ENCODE measurements at places on chromosomes 7 and 10. TPM values are rescaled to one million over a fixed set of nuclear protein-coding genes. Genes with fewer than 3 reads are reported as not detected.

The TEX36 gene
- total RNA-seq: not detected

The RGS10 gene
- 128 TPM for total RNA-seq

The HMX3 gene
- 60.5 TPM for total RNA-seq

The C7orf33 gene
- not detected for total RNA-seq

- DNase-seq: no peak
Measured at GRCh38 chr10:73865107-73865458, 9.3 kb downstream of the CAMK2G start.

DNA sequence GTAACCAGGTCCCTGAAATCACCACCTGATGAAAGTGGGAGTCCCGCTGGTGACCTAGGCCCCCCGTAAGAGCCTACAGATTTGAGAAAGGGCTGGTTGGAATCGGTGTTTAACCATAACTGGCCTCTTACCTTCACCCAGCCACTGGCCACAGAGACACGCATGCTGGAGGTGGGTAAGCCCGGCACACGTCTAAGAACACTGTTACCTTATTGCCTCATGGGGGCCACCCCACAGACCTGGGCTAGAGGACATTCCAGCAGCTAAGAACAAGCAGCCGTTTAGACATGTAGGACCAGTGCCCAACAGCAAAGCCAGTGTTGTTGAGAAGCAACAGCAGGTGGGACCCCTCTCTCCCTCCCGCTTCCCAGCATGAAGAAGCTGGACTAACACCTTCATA, 2.5 kb upstream of the GDF2 start:
- no peak for DNase-seq

DNA sequence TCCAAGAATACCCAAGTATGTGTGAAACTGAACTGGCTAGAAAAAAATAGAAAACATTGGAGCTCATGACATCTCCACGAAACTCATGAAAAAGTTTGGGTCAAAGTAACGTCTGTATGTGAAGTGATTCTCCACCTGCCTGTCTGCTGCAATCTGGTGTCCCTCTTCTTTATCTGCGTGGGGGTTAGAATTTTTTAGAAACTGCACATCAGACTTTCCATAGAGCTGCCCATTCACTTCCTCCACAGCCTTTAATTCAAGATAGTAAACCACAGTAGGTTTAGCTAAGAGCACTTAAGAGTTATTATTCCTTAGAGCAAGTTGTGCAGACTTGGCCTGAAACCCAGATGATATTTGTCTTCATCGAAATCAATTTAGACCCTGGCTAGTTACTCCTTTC, 55.3 kb downstream of the SCIN start:
- DNase-seq: no peak

GRCh38 chr7:651032-651728, 75.3 kb upstream of the DNAAF5 start:
- no peak for DNase-seq

DNA sequence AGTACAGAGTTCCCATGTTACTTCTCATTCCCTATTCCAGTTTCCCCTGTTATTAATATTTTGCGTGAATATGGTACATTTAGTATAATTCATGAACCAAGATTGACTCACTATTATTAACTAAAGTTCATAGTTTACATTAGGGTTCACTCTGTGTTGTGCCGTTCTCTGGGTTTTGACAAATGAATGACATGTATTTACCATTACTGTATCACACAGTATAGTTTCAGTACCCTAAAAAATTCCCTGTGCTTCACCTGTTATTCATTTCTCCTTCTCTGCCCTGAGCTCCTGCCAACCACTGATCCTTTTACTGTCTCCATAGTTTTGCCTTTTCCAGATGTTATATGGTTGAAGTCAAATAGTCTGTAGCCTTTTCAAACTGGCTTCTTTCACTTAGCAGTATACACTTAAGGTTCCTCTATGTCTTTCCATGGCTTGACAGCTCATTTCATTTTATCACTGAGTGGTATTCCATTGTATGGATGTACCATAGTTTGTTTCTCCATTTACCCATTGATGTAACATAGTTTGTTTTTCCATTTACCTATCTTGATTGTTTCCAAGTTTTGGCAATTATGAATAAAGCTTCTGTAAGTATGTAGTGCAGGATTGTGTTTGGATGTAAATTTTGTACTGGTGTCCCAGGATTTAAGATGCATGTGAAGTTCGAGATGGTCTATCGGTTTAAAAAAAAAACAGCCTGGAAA, 58.8 kb downstream of the CDK14 start:
- DNase-seq: no peak

DNA sequence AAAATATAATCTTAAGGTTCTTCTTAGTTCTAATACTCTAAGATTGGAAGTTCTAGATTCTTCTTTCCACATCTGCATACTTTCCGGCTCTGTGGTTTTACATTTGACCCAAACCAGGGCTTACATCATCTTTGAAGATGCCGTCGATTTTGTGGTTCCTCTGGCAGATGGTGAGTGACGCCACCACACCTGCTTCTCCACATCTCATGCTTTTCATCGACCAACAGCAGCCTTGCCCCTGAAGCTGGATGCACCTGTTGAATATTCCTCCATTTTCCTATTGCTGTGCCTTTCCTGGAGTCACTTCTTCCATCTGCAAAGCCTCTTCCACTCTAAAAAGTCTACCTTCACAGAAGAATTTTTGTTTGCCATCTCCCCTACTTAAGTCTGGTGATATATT, 121.3 kb downstream of the PRKCQ start:
- DNase-seq: no peak

DNA sequence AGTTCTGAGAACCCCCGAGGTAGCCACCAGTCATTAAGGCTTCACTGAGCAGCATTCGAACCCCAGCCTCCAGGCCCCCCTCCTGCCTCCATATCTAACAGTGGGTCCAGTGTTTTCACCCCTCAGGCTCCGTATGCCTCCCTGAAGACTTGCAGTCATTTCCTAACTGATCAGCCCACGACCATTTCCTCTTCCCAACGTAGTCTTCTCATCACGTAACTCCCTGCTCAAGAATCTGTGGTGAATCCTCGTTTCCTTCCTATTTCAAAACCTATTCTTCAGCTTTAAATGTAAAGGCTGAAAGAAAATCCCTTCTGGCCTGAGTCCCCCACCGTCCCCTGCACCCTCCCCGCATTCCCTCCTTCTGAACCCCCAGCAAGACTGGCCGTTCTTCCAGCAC, 21.1 kb downstream of the FRMD4A start:
- DNase-seq: no peak

GRCh38 chr10:1214882-1215540, 158.8 kb downstream of the WDR37 start:
- DNase-seq: no peak

DNA sequence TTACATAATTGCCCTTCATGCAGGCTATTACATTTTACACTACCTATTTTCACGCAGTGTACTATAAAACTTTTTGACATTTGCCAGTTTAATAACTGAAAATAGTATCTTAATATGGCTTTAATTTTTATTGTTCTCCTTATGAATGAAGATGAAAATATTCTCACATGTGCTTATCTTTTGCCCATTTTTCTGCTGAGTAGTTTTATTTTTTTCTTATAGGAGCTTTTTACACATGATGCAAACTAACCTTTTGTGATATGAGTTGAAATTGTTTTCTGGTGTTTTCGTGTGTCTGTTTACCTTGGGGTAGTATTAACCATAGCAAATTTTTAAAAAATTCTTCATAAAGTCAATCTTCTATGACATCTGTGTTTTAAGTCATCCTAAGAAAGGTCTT, 26.3 kb downstream of the OR9A2 start:
- no peak for DNase-seq

- DNase-seq: no peak
Measured at GRCh38 chr7:30923774-30924413, 12.2 kb downstream of the AQP1 start.

GRCh38 chr10:14244801-14245211, 85.9 kb downstream of the FRMD4A start:
- DNase-seq: no peak
